ENCODE measurements at places on chromosomes 2 and 18.

GRCh38 chr2:38474021-38474456, 97.0 kb upstream of the ATL2 start:
- DNase-seq = peak; percentile 18

DNA sequence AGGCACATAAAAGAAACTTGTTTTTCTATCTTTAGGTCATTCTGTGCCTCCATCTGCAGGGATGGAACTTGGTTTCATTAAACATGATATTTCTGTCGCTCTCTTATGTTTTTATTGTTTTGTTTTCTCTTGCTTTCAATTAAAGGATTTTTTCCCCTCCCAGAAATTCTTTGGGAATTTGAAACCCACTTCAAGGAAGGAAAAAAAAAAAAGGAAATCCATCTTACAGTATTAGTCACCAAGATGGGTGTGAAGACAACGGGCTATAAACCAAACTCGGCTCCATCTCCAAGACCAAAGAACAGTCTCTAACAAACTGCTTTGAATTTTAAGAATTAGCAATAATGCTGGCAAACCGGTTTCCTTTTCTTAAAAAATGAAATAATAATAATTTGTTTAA, 244.1 kb downstream of the BCL11A start:
- DNase-seq = no peak

GRCh38 chr18:13605477-13605876, 120.9 kb downstream of the FAM210A start:
- DNase-seq = no peak

DNA sequence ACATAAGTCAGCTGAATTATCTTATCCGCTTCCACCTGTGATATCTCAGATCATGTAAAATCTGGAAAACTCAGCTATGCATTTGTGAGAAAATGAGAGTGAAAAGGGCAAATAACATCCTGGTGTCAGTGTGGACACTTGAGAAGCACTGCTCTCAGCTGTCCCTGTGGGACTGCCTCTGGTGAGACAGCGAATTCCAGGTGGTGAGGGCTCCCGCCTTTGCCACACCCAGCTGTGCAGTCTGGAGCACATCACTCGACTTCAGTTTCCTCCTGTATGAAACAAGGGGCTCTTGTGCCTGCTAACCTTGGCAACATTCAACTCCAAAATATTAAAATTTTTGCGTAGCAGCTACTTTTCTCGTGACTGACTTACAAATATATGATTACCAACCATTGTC, 194.9 kb upstream of the BOD1L2 start:
- DNase-seq = no peak

- DNase-seq = no peak
These were observed 162.7 kb downstream of the INHBB start for GRCh38 chr2:120508567-120509041.

GRCh38 chr18:7360606-7361170, 129.8 kb downstream of the LRRC30 start:
- DNase-seq = no peak

- DNase-seq = no peak
These were observed 35.7 kb downstream of the CDC42EP3 start for GRCh38 chr2:37635504-37636380.

GRCh38 chr2:29509397-29509796, 394.2 kb downstream of the CLIP4 start:
- no peak for DNase-seq

DNA sequence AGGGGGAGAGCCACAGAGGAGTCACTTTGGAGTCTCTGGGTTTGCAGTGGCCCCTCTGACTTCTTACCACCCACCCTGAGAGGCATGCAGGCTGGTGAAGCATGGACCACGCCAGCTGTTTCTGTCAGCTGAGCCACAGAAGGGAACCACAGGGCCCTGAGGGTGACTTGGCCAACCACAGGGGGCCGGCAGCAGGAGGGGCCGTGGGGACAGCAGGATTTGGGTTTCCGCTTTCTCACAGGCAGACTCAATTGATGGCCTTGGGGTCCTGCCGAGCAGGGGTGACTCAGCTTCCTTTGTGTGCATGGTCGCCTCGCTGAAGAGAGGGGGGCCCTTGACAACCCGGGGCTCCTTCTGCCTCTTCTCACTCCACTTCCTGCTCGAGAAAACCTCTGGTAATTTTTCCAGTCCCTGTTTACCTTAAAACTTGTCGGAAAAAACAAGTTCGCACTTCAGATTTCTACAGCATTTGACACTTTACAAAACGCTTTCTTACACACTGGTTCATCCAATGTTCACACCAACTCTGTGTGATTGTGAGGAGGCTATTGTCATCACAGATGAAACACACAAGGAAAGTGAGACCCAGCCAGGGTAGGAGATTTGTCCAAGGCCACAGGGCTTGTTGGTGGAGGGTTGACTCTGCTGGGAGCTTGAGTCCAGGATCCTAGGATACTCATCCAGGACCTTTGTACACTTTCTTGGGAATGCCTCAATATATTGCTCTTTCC, 311.2 kb downstream of the LPIN1 start:
- peak; percentile 21 for DNase-seq

- no peak for DNase-seq
These were observed 58.8 kb downstream of the CCDC195 start for GRCh38 chr2:224657349-224657748.

DNA sequence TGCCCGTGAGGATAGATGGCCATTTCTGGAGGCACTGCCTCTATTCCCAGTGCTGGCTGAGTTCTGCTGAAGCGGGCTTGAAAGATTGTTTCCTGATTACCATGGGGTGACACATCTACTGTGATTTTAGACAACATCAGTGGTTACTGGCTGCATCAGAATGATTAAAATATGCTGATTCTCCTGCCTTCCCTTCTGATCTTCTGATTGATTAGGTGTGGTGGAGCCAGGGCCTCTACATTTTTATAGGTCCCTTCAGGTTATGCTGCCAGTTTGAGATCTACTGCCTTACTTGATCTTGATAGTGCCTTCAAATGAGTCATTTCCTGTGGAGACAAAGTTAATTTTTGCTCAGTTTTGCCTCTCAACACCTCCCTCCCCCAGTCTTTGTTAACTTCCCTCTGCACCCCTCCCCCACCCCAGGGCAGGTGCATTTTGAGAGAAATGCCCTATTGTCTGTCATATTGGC, 31.6 kb upstream of the SNORC start:
- DNase-seq = peak; percentile 63

DNA sequence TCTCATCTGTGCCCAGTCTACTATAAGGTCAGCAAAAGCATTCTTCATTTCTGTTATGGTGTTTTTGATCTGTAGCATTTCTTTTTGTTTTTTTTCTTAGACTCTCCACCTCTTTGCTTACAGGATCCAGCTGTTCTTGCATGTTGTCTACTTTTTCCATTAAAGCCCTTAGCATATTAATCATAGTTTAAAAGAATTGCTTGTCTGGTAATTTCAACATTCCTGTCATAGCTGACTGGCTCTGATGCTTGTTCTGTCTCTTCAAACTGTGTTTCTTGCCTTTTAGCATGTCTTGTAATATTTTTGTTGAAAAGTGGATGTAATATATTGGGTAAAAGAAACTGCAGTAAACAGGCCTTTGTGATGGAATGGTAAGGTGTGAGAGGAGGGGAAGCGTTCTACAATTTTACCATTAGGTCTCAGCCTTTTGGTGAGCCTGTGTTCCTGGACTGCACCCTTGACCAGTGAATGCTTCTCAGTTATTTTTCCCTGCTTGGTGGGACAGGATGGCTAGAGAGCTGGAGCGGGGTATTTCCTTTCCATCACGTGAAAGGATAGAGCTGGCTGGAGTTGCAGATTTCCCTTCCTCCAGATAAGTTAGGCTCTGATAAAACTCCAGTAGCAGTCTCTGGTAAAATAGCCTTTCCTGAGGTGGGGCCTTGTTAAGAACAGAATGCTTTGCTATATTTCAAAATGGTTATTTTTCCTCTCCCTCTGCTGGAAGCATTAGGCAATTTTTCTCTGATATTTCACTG, 65.4 kb downstream of the PLA2R1 start:
- DNase-seq = no peak

- DNase-seq = no peak
These were observed 5.1 kb downstream of the CHPF start for GRCh38 chr2:219538504-219538951.

DNA sequence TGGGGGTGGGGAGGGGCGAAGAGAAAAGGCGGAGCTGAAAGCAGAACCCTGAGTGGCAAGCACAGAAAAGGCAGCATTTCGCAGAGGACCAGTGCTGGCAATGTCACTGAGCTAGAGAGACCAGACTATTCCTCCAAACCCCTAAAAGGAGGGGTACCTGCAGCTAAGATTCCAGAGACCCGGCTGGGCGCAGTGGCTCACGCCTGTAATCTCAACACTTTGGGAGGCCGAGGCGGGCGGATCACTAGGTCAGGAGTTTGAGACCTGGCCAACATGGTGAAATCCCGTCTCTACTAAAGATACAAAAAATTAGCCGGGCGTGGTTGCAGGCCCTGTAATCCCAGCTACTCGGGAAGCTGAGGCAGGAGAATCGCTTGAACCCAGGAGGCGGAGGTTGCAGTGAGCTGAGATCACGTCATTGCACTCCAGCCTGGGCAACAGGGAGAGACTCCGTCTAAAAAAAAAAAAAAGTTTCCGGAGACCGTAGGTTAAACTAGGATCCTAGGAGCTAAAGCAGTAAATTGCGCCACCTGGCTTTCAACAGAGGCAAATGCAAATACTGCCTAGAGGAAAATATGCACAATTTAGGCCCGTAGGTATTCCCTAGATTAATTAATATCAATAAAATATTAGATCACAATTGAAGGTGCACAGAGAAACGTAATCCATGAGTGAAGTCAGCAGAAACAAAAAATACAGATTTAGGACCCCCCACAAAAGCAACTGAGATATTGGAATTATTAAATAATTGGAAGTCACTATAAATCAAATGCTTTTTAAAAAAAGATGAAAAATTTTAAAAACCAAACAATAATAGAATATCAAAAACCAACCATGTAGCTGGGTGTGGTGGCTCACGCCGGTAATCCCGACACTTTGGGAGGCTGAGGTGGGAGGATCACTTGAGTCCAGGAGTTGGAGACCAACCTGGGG, 4.9 kb downstream of the UCN start:
- DNase-seq = peak; percentile 57

DNA sequence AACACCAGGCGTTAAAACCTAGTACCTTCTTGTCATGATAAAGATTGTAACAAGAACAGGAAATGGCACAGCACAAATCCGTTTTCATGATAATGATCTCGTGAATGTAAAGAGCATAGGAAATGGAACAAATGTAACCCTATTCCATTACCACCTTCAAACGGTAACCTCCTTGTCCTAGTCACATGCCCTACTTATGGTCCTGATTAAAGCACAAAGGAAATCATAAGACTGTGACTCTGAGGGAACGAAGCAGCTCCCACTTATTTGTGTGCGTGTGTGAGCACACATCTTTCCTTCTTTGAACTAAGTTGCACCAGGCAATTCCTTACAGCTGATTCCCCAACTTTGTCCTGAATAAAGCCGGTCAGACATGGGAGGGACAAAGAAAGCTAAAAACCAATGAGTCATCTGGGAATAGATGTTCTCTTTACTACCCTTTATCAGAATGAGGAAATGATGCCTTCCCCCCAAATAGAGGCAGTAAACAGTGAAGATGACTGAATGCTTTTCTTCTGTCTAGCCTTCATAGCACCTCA, 192.6 kb downstream of the IKZF2 start:
- no peak for DNase-seq

- DNase-seq = peak; percentile 99
These were observed 45.1 kb upstream of the SERTAD2 start for GRCh38 chr2:64698668-64699444.

- no peak for DNase-seq
These were observed 257.3 kb downstream of the ATAD2B start for GRCh38 chr2:23669413-23670244.

DNA sequence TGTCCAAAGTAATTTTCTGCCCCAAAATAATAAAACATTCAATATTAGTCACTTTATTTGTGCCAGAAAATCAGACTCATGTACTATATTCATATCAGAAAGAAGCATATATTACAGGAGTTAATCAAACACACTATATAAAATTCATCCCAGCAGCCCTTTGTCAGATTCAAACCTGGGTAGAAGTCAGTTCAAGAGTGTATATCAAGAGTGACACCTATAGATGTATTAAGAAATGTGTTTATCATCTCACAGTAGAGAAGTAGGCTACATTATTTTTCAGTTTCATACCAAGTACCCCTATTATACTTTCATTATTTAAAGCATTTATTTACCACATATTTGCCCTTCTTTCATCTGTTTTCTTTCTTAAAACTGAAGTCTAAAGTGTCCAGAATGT, 193.2 kb upstream of the DDX18 start:
- DNase-seq = no peak

- no peak for DNase-seq
These were observed 41.9 kb downstream of the MBP start for GRCh38 chr18:77090546-77091174.

DNA sequence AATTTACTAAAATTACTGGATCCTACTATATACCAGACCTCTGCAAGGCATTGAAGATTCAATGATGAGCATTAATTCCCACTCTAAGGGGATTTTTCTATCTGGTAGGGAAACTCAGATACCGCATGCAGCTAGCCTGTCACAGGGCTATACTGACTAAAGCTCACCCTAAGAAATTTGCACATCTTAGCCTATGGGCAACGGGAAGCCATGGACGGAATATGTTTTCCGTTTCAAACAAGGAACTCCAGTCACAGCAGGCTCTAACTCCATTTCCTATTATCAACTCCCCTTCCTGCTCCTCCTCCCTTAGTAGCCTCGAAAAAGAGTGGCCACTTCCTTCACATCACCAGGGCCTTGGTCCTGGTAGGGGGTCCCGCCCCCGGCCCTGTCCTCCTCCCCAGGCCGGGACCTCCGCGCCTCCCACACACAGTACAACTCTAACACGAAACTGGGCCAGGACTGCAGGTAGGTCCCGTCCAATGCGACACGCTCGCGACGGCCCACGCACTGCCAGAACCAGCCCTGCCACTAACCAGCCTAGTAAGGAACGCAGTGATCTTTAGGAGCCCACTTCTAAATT, 659 bp upstream of the COX5B start:
- DNase-seq = peak; percentile 44

- DNase-seq = no peak
These were observed 50.0 kb downstream of the SNORC start for GRCh38 chr2:232920055-232920454.

GRCh38 chr2:236366397-236366796, 102.2 kb upstream of the ASB18 start:
- DNase-seq = no peak

GRCh38 chr2:60764736-60765534, 8.9 kb downstream of the PAPOLG start:
- no peak for DNase-seq

- DNase-seq = no peak
These were observed 125.1 kb upstream of the SH3BP4 start for GRCh38 chr2:234826681-234827080.

DNA sequence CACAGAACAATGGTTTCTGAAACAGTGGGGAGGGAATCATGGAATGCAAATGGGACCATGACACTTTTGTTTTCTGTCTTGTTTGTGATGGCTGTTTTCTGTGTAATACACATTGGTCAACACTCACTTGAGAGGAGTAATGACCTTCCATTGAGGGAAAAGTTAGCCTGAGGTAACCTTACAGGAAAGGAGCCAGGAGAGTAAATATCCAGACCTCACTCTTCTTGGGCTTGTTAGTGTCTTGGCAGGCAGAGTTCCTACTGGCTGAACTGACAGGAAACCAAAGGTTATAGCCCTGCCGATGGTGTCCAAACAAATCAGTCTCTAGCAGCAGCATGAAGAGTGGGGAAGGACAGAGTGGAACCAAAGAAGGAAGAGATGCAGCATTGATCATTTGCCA, 17.2 kb upstream of the RPRM start:
- DNase-seq = no peak

GRCh38 chr2:207478572-207478971, 51.2 kb upstream of the CREB1 start:
- no peak for DNase-seq

- DNase-seq = no peak
These were observed 427.6 kb downstream of the BCL11A start for GRCh38 chr2:60125611-60126426.

GRCh38 chr18:6757931-6758330, 28.4 kb downstream of the ARHGAP28 start:
- DNase-seq = no peak

Data from kidney capillary endothelial cell (primary cell).